SJSA1 (cell line): ENCODE measurements at places on chromosomes 1 and 21. TPM values are rescaled to one million over a fixed set of nuclear protein-coding genes. Genes with fewer than 3 reads are reported as not detected.
A peak's percentile ranks its signal among the peaks of the same experiment; 100 is the strongest.

C8B gene
- total RNA-seq, result not detected in 2 replicates

GRCh38 chr1:3516911-3517675, 62.6 kb downstream of the ARHGEF16 start:
- DNase-seq, result no peak

PCP4 gene
- not detected in 2 replicates for total RNA-seq

DNA sequence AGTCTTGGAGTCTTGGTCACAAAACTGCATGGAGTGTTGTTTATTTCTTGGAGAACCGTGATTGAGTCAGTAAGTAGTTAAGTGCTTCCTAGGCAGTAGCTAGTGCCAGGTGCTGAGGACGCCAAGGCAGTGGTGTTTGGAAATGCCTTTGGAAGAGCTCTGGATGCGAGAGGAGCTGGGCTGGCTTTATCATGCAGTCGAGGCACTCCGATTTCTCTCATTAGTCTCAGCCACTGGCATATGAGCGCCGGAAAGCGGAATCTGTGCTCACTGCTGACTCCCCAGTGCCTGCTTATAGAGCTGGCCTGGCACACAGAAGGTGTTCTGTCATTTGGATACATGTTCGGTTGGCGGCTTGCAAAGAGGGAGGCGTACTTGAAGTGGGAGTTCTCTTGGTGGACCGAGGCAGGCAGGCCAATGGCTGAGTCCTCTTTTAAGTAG, 3.6 kb downstream of the TENT5C start:
- DNase-seq, result no peak

DNA sequence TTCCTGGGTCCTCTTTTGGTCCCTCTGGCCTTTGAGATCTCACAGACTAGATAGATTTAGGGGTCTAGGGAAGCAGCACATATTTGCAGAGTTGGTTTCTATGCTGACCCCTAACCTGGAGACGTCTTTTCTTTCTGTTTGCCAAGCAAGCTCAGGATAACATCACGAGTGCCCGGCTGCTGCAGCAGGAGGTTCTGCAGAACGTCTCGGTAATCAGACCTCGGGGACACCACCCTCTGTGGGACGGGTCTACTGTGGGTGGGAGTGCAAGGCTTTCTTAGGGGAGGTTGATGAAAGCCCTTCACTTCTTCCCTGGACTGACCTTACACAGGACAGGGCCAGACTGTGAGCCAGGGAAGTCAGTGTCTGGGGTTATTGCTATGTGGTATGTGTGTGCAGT, 2.9 kb downstream of the IL24 start:
- DNase-seq, result no peak

KRTCAP2 gene
- total RNA-seq, result 61.7 and 94.8 TPM in 2 replicates

PLOD1 gene
- 229 and 382 TPM in 2 replicates for total RNA-seq

ERO1B gene
- total RNA-seq, result 3.1 and 4.4 TPM in 2 replicates

ST6GALNAC5 gene
- not detected in 2 replicates for total RNA-seq

CYP4X1 gene
- not detected in 2 replicates for total RNA-seq

DNA sequence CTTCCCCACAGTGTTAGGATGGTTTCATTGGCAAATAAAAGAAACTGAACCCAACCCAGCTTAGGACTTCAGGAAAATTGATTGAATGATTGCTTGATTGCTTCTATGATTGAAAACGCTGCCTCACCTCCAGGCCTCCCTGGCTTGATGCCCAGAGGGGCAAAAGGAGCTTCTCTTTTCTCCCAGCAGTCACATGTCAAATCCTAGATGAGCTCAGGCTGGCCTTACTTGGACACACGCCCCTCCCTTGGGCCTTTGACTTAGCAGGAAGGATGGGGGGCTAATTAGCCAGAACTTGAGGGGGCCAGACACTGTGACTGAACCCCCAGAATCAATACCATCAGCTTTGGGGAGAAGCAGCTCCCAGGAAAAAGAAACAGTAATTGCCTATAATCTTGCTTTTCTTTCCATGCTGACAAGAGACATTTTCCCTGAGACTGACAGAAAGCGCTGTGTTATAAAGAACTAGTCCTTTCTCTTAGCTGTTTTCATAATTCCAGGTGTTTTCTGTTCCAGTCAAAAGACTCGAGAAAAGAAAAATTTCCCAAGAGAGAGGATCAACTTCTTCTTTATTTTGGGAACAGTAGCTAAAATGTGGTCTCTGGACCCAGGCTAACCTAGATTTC, 50.8 kb upstream of the ATP5PO start:
- no peak for DNase-seq

GRCh38 chr1:199837321-199837720, 190.2 kb upstream of the NR5A2 start:
- no peak for DNase-seq

LAD1 gene
- not detected in 2 replicates for total RNA-seq

- DNase-seq, result no peak
Observed at GRCh38 chr1:41447995-41448770, 36.3 kb downstream of the EDN2 start.

GRCh38 chr1:61472876-61473275, 252.1 kb downstream of the TM2D1 start:
- DNase-seq, result no peak

FBXO2 gene
- not detected in 2 replicates for total RNA-seq

DNA sequence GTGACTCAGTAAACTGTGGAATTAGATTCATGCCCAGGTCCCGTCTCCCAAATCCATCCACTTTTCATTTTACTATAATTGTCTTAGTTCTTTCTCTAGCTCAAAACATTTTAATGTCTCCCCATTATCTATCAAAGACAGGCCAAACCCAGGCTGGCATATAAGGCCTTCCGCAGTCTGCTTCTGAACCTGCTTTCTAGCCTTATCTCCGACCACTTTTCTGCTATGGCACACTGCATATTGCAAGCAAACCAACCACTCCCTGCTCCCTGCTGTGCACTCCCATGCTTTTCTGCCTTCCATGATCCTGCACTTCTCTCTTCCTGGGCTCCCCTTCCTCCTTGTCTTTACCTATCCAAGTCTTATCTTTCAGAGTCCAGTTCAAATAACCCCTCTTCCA, 17.3 kb upstream of the PIGM start:
- no peak for DNase-seq

DNA sequence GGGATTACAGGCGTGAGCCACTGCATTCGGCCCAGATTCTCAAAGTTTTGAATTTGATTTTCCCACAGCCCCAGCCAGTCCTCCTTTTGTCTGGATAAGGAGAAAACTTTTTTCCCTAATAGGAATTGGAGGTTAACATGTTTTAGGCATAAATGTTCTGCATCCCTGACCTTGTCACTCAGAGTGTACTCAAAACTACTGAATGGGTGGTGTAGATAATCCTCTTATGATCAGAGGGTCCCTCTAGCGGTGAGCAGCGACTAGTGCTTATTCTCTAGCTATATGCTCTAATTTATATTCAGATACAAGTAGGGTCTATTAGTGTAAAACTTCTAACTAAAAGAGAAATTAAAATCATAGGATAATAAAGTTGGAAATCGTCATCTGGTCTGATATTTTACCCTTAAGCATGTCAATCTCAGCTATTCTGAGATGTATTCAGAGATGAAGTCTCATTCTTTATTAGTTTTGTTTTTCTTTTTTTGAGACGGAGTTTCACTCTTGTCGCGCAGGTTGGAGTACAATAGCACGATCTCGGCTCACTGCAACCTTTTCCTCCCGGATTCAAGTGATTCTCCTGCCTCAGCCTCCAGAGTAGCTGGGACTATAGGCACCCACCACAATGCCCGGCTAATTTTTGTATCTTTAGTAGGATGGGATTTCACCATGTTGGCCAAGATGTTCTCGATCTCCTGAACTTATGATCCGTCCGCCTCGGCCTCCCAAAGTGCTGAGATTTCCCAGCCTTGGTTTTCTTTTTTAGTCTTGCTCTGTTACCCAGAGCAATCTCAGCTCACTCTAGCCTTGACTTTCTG, 2.7 kb upstream of the PSMD4 start:
- peak; percentile 70 for DNase-seq

DNAI4 gene
- 0.91 and 2.6 TPM in 2 replicates for total RNA-seq

- DNase-seq, result no peak
Observed at GRCh38 chr1:15627343-15627988, 10.2 kb downstream of the DDI2 start.

DNA sequence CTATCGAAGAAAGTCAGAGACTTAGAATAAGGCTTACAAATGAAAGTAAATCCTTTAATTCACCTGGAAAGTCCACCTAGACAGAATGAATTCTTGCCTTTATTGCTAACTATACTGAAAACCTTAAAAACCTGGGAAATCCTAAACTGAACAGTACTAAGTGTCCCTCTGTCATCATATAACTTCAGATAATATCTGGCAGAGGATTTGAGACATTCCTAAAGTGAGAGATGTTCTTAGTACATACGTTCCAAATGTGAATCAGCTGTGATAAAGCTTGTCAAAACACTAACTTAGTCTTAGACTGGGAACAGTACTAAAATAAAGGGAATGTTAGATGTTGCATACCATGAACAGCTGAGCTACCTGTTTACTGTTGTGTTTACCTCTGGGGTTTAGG, 121.7 kb downstream of the TNFSF18 start:
- DNase-seq, result no peak

TRIM45 gene
- 1.6 and 2.3 TPM in 2 replicates for total RNA-seq

- DNase-seq, result no peak
Observed at GRCh38 chr1:167221126-167221737, 546 bp downstream of the POU2F1 start.

DNA sequence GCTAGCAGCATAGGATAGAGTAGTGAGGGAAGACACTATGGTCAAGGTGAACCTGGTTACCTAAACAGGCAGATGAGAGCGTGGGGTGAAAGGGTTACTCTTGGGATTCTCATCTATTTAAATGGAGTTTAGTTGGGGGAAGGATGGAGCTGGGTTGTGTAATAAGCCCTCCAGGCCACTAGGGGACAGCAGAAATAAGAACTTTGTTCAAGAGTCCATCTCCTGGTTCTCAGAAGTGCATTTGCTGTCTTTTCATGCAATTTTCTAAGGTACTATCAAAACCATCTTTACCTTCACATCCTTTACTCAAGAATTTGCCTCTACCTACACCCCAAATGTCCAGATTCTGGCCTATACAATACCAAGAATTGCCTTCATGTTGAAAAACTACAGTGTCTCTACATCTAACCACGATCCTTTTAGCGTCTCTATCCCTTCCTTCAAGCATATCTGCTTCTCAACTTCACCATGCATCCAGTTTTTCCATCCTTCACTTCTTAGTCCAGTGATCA, 28.0 kb downstream of the SLAMF1 start:
- no peak for DNase-seq

DNA sequence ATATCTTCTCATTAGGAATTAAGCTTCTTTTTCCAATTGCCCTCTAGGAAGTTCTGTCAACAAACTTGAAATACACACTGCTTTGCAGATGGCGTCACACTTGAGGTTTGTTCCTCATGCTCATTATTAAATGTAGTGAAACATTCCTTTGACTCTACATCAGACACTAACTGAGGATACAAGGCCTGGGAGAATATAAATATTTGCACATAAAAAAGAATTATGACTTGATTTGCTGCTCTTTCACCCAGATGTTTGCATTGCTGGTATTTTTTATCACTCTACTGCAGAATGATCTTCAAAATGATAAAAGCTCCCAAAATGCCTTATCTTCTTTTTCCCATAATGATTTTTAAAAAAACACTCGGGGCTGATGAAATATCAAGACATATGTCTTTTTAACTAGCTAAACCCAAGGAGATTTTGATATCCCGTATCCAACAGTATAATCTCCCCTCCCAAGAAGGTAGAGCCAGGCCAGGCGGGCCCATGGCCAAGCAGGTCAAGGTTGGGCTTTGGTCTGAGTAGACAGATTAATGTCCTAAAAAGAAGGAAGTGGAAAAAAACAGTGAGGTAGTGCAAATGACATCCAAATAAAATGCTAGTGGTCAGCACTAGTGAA, 264.6 kb downstream of the HHIPL2 start:
- no peak for DNase-seq

PROK1 gene
- not detected in 2 replicates for total RNA-seq

GRCh38 chr21:44405091-44405947, 50.0 kb upstream of the LRRC3 start:
- no peak for DNase-seq

IGSF21 gene
- total RNA-seq, result not detected in 2 replicates

KLHDC8A gene
- total RNA-seq, result not detected in 2 replicates

NUP210L gene
- not detected in 2 replicates for total RNA-seq

GRCh38 chr1:156388174-156389137, 19.4 kb downstream of the RHBG start:
- no peak for DNase-seq
